ENCODE measurements at places on chromosomes 6 and 20. TPM values are rescaled to one million over a fixed set of nuclear protein-coding genes. Genes with fewer than 3 reads are reported as not detected.

The ABHD16B gene
- total RNA-seq = not detected

The FUT9 gene
- 0.20 TPM for total RNA-seq

The GJA10 gene
- total RNA-seq = not detected

The TMEM244 gene
- total RNA-seq = not detected

The TP53TG5 gene
- not detected for total RNA-seq

The WRNIP1 gene
- 31.5 TPM for total RNA-seq

DNA sequence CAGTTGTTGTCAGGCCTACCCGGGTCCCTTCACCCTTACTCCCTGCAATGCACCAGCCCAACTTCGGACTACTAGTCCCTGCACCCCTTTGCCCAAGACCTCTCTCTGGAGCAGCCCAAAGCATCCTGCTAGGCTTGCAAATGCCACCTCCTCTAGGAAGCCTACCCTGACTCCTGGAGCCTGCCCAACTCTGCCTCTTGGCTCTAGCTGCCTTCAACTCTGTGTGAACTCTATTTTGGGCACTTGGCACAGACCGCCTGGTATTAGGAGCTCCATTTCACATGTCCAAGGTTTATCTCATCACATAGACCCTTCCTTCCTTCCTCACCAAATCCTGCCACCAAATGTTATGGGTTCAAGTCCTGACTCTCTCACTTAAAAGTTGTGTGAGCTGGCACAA, 80.6 kb downstream of the MDGA1 start:
- H3K4me1 ChIP-seq = peaks cover 28% of the 10 kb centered on the region
- H3K4me3 ChIP-seq = no peak overlapping the region
- no peaks in the 10 kb centered on the region for H3K27me3 ChIP-seq
- DNase-seq = no peak

DNA sequence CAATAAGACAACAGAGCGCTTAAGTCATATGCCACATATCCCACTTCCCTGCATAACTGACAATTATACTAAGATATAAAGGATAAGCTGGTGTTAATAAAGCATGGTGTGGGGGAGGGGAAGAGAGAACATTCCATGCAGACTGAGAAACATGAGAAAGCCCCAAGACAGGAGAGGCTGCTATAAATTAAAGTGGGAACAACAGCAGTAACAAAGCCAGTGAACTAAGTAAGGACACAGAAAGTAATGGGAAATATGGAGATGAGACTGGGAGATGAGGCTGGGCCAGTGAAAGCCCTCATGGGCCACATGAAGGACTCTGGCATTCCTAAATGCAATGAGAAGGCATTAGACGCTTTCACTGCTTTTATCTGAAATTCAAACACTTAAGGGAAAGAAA, 41.3 kb downstream of the SESN1 start:
- no peak overlapping the region for H3K4me3 ChIP-seq
- no peak for DNase-seq
- no peaks in the 10 kb centered on the region for H3K36me3 ChIP-seq
- no peaks in the 10 kb centered on the region for H3K4me1 ChIP-seq
- no peak overlapping the region for H3K27ac ChIP-seq
- no peaks in the 10 kb centered on the region for H3K27me3 ChIP-seq

GRCh38 chr6:14638435-14638905, 520.9 kb downstream of the CD83 start:
- H3K4me1 ChIP-seq = peaks cover 10% of the 10 kb centered on the region
- no peak overlapping the region for H3K4me3 ChIP-seq
- no peaks in the 10 kb centered on the region for H3K27me3 ChIP-seq
- H3K27ac ChIP-seq = no peak overlapping the region

GRCh38 chr6:164007881-164008280, 593.4 kb downstream of the QKI start:
- no peaks in the 10 kb centered on the region for H3K36me3 ChIP-seq
- no peak for DNase-seq
- H3K27me3 ChIP-seq = no peaks in the 10 kb centered on the region
- no peaks in the 10 kb centered on the region for H3K4me1 ChIP-seq

DNA sequence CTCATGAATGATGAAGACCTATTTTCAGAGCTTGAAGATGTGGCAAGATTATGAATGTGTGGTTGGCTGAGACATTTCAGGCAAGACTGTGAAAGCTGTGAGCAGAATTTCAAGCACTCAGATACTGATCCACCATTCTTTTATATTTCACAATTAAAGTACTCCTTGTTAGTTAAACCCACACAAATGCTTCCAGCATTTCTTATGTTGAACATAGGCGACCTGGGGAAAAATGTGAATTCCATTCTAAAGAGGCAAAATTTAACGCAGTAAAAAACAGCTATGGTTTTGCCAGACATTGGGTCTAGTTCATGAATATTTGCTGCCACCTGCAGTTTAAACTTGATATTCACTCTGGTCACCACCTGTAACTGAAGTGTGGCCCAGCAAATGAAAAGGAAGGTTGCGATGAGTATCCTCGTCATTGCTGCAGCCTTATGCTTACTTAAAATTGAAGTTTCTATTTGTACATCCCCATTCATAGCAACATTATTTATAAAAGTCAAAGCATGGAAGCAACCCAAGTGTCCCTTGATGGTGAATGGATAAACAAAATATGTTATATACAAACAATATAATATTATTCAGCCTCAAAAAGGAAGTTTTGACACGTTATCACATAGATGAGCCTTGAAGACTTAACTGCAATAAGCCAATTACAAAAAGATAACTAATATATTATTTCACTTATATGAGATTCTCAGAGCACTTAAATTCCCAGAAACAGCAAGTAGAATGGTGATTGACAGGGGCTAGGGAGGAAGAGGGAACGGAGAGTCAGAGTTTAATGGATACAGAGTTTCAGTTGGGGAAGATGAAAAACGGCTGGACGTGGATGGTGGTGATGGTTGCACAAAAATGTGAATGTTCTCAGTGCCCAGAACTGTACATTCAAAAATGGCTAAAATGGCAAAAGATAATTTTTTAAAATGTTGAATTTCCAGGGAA, 32.4 kb upstream of the FAM184A start:
- peak; percentile 74 for DNase-seq
- no peaks in the 10 kb centered on the region for H3K4me1 ChIP-seq
- H3K27ac ChIP-seq = no peak overlapping the region
- H3K36me3 ChIP-seq = no peaks in the 10 kb centered on the region

DNA sequence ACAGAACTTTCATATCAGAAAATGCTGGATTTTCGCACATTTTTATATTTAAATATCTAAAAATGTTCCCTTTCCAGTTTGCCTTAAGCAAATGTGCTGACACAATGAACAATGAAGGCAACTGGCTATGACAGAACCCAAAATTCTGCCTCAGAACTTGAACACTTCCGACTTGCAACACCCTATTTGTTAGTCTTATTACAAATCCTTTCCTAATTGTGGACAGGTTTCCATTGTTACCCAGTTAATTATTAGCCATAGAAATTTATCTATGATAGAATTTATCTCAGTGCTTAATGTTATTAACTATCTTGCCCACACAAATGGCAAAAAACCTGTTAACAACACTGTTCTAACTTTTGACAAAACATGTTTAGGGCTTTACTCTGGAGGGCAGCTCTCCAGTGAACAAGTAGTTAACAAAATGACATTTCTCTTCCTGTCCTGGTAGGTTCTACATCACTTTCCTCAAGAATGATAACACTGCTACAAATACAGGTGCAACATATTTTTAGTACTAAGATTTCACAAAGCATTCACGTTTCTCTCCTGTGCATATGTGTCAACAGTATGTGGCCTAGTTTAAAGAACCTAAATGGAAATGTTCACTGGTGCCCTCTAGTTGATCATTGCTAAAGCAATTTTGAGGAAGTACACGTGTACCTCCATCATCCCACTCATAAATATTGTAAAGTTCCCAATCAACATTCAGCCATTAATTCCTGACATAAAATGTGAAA, 58.4 kb downstream of the HIVEP2 start:
- peak; percentile 45 for DNase-seq
- H3K27me3 ChIP-seq = no peaks in the 10 kb centered on the region
- peak overlapping the region; percentile 95 for H3K27ac ChIP-seq
- H3K36me3 ChIP-seq = no peaks in the 10 kb centered on the region
- H3K4me3 ChIP-seq = no peak overlapping the region
- H3K4me1 ChIP-seq = peaks cover 36% of the 10 kb centered on the region

GRCh38 chr6:116373940-116374339, 3.2 kb downstream of the DSE start:
- H3K4me3 ChIP-seq = no peak overlapping the region
- H3K27ac ChIP-seq = no peak overlapping the region
- H3K4me1 ChIP-seq = peaks cover 5% of the 10 kb centered on the region
- no peaks in the 10 kb centered on the region for H3K36me3 ChIP-seq

GRCh38 chr20:32706486-32706885, 32.7 kb upstream of the C20orf203 start:
- DNase-seq = no peak
- no peak overlapping the region for H3K4me3 ChIP-seq
- H3K27ac ChIP-seq = no peak overlapping the region
- H3K36me3 ChIP-seq = peaks cover 29% of the 10 kb centered on the region

- no peak overlapping the region for H3K4me3 ChIP-seq
- no peak for DNase-seq
- H3K27me3 ChIP-seq = no peaks in the 10 kb centered on the region
- no peaks in the 10 kb centered on the region for H3K4me1 ChIP-seq
- no peak overlapping the region for H3K27ac ChIP-seq
Observed at GRCh38 chr6:129446272-129447197, 263.4 kb downstream of the ARHGAP18 start.

DNA sequence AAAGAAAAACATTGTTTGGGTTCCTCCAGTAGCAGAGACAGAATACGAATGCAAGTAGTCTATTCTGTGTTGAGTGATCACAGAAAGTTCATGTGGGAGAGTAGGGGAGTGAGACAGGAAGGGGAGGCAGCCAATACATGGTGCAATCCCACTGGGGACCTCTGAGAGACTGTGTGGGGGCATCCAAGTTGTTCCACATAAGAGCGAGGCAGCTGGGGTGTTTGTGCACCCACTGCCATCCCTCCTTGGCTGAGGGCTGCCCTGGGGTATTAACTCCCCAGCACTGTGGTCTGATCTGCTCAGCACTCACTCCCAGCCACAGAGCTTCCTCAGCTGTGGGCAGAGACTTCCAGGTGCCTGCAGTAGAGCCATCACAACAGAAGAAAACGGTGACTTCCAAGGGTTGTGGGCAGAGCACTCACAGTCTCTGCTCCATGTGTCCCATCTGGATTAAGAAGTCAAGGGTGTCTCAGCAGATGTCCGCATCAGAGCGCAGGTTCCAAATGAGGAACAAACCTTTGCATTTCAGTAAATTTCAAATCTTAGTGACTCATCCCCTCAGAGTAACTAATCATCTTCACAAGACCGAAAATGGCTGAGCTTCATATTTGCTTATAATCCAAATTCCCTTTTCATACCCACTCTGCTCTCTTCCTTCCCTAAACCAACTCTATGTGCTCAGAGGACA, 101.9 kb upstream of the NAA20 start:
- H3K36me3 ChIP-seq = no peaks in the 10 kb centered on the region
- H3K4me1 ChIP-seq = peaks cover 17% of the 10 kb centered on the region
- H3K27ac ChIP-seq = peak overlapping the region; percentile 32

Measured in astrocyte (in vitro differentiated cells and primary cell).